ENCODE measurements at places on chromosomes 2 and 18.
A peak's percentile ranks its signal among the peaks of the same experiment; 100 is the strongest.

GRCh38 chr2:198314559-198315153 is 510.3 kb downstream of the PLCL1 start:
- no peaks in the 10 kb centered on the region for H3K27me3 ChIP-seq
- H3K4me1 ChIP-seq = no peaks in the 10 kb centered on the region
- no peak overlapping the region for H3K4me3 ChIP-seq
- H3K27ac ChIP-seq = no peak overlapping the region

DNA sequence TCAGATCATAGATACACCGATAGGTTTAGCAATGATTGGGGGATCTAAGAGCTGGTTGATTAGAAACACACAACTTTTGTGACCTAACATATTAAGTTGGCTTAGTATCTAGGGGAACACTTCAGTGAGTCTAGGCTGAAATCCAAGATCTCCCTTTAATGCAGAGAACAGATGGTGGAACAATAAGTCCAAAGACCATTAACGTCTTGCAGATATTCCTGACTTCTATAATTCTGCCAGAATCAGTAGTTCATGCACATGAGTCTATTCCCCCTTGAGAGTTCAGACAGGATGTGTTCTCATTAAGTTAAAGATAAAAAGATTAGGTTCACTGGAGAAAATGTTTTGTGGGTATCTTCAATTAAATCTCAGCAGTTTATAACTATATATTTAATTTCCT is 506.5 kb downstream of the TSN start:
- no peaks in the 10 kb centered on the region for H3K36me3 ChIP-seq
- no peak for DNase-seq
- no peaks in the 10 kb centered on the region for H3K4me1 ChIP-seq
- no peak overlapping the region for H3K27ac ChIP-seq

- no peaks in the 10 kb centered on the region for H3K36me3 ChIP-seq
- H3K27ac ChIP-seq = peak overlapping the region; percentile 69
- no peaks in the 10 kb centered on the region for H3K27me3 ChIP-seq
- H3K4me1 ChIP-seq = no peaks in the 10 kb centered on the region
- no peak for DNase-seq
Observed at GRCh38 chr18:50880119-50880465, 1.2 kb downstream of the ME2 start.

DNA sequence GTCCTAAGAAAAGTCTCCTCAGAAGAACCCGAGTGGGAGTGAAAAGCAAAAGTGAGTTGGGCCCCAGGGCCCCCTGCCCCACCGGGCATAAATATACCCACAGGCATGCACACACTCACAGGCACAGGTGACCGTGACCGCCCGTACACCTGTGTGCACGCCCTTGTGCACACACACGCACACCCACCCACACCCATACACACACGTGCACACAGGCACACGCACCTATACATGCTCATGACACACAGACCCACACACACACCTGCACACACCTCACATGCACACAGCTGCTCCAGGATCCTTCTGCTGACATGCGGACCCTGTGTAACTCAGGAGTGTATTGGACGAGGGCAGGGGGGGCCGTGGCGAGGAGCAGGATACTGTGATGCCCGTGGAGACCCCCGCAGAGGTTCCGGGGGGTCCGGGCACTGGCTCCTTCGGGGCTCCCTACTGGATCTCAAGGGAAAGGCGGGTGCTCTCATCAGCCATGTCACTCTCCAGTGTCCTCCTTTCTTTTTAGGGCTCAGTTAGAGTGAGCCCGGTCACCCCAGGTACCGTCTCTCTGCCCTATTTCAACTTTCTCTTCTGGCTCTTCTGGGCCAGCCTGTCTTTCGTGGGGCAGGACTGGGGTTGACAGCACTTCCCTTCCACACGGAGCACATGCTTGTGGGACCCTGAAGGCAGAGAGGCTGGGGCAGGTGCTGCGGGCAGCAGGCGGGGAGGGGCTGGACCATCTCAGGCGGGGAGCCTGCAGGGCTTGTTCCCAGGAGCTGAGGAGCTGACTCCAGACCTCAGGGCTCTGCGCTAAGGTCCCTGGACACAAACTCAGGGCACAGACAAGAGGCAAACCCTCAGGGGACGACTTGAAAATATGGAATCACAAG is 48.5 kb downstream of the TPO start:
- no peak for DNase-seq
- no peak overlapping the region for H3K27ac ChIP-seq
- H3K4me3 ChIP-seq = no peak overlapping the region
- no peaks in the 10 kb centered on the region for H3K27me3 ChIP-seq

GRCh38 chr2:46564350-46564749 is 85.0 kb downstream of the TMEM247 start:
- H3K36me3 ChIP-seq = no peaks in the 10 kb centered on the region
- H3K27ac ChIP-seq = no peak overlapping the region
- H3K4me1 ChIP-seq = no peaks in the 10 kb centered on the region
- no peaks in the 10 kb centered on the region for H3K27me3 ChIP-seq
- DNase-seq = no peak

DNA sequence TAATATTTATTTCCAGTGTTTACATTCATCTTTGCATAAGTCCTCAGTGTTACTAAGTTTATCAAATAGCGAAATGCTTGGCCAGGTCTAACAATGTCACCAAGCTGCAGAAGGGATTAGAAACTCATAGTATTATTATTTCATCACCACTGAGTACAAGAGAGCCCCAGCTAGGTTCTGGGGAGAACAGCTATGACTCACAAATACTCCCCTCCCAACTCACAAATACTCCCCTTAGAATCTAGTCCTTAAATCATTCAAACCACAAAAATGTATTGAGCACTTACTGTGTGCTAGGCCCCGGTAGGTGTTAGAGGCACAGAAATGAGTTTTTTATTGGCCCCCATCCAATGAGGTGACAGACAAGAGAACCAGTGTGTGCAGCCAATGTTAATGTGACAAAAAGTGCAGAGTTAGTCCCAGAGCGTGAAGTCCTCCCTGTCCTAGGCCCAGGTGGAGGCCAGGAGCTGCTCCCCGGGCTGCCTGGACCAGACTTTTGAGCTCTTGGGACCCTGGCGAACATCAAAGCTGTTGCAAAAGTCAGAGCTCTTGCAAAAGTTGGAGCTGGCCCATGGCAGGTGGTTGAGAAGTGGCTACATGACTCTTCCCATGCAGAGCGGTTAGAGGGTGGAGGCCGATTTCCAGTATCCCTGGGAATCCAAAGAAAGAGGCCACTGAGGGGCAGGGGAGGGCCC is 9.8 kb downstream of the STEAP3 start:
- no peak for DNase-seq
- H3K36me3 ChIP-seq = no peaks in the 10 kb centered on the region
- peaks cover 10% of the 10 kb centered on the region for H3K4me1 ChIP-seq
- H3K27ac ChIP-seq = no peak overlapping the region

- H3K36me3 ChIP-seq = no peaks in the 10 kb centered on the region
- peak within 1 kb of the TSS; percentile 97 for H3K4me3 ChIP-seq
- H3K27ac ChIP-seq = peak within 1 kb of the TSS; percentile 100
- peaks cover 83% of the 10 kb centered on the region for H3K4me1 ChIP-seq
- H3K27me3 ChIP-seq = no peaks in the 10 kb centered on the region
Observed at GRCh38 chr2:218292048-218293014, at the start of gene TMBIM1. Gene TMBIM1 (minus strand): TSS chr2:218292503. CDS start chr2:218282141, 10,362 bp downstream.

GRCh38 chr18:62037012-62037742 is 144.4 kb upstream of the RNF152 start:
- no peaks in the 10 kb centered on the region for H3K36me3 ChIP-seq
- H3K4me3 ChIP-seq = no peak overlapping the region
- H3K27me3 ChIP-seq = no peaks in the 10 kb centered on the region
- DNase-seq = no peak

GRCh38 chr2:195531754-195532153 is 125.3 kb upstream of the SLC39A10 start:
- H3K4me1 ChIP-seq = no peaks in the 10 kb centered on the region
- no peaks in the 10 kb centered on the region for H3K27me3 ChIP-seq
- no peak overlapping the region for H3K27ac ChIP-seq
- no peaks in the 10 kb centered on the region for H3K36me3 ChIP-seq

DNA sequence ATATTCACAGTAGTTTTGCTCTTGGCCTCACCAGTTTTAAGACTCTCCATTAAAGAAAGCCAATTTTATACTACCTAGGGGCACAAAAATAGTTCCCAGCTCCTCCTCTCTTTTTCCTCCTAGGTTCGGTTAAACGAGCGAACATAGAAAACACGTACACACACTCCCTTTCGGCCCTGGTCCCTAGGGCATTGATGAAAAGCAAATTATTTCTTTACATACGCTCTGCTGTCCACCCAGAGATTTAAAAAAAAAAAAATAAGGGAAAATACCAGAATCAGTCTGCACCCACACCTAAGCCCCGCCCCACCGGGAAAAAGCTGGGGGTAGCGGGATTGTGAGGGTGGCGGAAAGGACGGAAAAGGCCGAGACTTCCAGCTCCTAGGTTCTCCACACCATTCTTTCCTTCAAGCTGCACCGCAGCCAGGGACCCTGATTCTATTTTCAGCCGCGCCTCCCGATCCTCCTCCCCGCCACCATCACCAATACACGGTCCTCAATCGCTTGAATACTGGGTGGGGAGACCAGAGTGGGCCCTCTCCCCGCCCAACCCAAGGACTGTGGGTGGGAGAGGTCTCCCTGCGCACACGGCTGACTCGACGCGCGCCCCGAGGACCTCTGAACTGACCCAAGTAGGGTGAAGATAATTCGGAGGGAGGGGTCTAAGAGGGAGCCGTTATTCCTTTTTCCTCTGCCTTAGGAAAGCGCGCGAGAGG is 769 bp downstream of the ATF2 start:
- peak overlapping the region; percentile 75 for H3K4me3 ChIP-seq
- H3K27me3 ChIP-seq = no peaks in the 10 kb centered on the region
- peak; percentile 39 for DNase-seq

DNA sequence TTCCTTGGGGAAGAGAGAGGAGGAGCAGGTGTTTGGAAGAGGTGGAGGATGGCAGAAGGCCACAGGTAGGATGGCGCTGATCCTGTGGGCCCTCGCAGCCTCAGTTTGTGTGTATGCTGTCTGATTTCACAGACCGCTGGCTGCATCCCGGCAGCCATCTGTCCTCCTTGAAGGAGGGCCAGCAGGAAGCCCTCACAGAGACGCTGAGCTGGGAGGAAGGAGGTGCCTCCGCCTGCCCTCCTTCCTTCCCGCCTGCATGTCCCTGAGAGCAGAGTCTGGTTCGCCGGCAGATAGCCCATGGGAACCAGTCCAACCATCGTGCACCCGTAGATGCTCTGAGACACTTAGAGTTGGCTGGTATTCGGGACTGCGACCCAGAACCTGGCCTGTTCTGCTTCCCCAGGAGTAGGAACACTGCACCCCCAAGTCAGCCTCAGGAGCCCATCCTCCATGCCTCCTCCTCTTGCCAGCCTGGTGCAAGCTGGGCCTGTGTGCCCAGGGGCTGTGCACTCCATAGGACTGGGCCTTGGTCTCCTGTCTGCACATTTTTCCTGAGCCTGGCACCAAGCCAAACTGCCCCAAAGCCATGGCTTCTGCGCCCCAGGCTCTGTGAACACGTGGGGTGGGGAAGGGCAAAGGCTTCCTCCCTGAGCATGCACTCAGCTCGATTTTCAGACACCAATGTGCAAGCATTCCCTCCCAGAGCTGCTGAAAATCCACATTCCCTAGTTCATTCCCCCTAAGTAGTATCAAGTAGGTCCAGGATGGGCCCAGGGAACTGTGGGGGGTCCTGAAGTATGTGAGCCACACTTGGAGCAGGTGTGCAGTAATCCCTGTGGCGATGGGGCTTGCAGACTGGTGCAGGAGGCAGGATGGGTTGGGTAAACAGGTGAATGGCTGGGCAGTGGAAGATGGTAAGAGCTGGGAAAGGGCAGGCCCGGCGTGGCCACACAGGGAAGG is 115.6 kb downstream of the SEPTIN10 start:
- no peak overlapping the region for H3K4me3 ChIP-seq
- no peaks in the 10 kb centered on the region for H3K36me3 ChIP-seq
- H3K27me3 ChIP-seq = no peaks in the 10 kb centered on the region
- no peak overlapping the region for H3K27ac ChIP-seq
- no peaks in the 10 kb centered on the region for H3K4me1 ChIP-seq
- DNase-seq = no peak

- H3K27ac ChIP-seq = no peak overlapping the region
- peaks cover 13% of the 10 kb centered on the region for H3K4me1 ChIP-seq
- no peak overlapping the region for H3K4me3 ChIP-seq
- no peaks in the 10 kb centered on the region for H3K27me3 ChIP-seq
- DNase-seq = no peak
- no peaks in the 10 kb centered on the region for H3K36me3 ChIP-seq
Observed at GRCh38 chr2:106534471-106534870, 47.3 kb downstream of the CD8B2 start.

DNA sequence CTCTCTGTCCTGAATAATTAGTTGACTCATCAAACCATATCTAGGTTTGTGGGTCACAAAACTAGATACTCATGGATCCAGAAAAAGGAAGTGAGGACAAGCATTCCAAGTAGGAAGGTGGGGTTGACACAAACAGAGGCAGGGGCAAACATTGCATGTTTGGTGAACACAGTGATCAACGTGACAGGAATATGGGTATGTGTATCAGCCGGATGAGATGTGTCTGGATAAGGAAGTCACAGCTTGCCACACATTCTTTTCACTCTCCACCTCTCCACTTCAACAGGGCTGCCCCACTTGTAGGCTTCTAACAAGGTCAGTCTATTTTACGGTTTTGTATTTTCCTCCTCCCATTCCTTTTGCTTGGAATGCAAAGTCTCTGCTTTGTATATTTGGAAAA is 319.0 kb downstream of the CYRIA start:
- H3K27me3 ChIP-seq = no peaks in the 10 kb centered on the region
- no peak for DNase-seq
- no peaks in the 10 kb centered on the region for H3K36me3 ChIP-seq
- no peaks in the 10 kb centered on the region for H3K4me1 ChIP-seq

DNA sequence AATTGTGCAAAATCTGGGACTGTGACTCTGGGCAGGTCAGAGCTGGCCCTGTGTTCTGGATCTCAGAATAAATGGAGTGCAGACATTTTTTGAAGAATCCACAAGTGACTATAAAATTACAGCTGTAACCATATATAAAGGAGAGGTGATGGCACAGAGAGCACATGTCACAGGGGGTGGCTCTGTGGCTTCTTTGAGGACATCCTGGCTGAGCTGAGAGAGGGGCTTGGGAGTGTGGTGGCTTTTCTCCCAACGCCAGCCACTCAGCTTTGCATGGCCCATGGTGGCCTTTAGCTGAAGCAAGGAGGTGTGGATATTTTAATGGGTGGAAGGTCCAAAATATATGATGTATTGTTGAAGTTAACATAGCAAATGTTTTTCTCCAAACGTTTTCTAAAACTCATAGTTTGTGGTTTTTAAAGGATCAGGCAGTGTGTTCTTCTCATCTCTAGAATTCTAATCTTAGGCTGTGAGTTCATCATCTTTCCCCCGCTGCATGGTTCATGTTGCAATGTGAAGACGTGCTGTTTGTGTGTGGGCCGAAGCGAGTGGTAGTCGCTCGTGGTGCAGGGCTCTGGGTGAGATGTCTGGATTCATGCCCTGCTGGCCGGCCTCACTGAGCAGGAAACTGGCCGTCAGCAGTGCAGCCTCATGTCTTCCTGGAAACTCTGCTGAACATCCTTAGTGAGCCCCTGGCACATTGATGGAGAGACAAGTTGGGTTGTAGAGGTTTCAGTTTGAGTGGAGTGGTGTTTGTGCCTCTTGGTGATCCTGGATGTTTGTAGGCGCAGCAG is 109.9 kb downstream of the ZNF236 start:
- H3K4me1 ChIP-seq = no peaks in the 10 kb centered on the region
- no peak overlapping the region for H3K4me3 ChIP-seq
- no peak for DNase-seq
- no peaks in the 10 kb centered on the region for H3K36me3 ChIP-seq
- H3K27ac ChIP-seq = no peak overlapping the region
- H3K27me3 ChIP-seq = no peaks in the 10 kb centered on the region
